ENCODE measurements at places on chromosomes 2 and 18. TPM values are rescaled to one million over a fixed set of nuclear protein-coding genes. Genes with fewer than 3 reads are reported as not detected.
A peak's percentile ranks its signal among the peaks of the same experiment; 100 is the strongest.

GRCh38 chr18:37986665-37987064 is 421.1 kb upstream of the CELF4 start:
- DNase-seq = no peak

DNA sequence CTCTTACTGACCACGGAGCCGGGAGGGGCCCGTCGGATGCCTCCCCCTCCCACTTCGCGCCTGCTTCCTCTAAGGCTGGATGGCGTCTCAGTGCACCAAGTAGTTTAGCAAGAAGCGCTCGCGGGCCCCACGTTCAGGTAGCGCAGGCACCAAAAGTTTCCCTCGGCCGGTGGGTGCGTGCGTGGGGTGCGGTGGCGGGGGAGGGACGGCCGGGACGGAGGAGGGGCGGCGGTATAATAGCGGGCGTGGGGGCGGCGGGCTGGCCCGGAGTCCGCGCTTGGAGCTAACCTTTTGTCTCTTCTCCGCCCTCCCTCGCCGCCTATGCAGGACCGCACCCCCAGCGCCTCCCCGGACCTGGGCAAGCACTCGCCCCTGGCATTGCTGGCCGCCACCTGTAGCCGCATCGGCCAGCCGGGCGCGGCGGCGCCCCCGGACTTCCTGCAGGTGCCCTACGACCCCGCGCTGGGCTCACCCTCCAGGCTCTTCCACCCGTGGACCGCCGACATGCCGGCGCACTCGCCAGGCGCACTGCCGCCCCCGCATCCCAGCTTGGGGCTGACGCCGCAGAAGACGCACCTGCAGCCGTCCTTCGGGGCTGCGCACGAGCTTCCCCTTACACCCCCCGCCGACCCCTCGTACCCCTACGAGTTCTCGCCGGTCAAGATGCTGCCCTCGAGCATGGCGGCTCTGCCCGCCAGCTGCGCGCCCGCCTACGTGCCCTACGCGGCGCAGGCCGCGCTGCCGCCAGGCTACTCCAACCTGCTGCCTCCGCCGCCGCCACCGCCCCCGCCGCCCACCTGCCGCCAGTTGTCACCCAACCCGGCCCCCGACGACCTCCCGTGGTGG is 1.0 kb downstream of the SP5 start:
- DNase-seq = no peak

DNA sequence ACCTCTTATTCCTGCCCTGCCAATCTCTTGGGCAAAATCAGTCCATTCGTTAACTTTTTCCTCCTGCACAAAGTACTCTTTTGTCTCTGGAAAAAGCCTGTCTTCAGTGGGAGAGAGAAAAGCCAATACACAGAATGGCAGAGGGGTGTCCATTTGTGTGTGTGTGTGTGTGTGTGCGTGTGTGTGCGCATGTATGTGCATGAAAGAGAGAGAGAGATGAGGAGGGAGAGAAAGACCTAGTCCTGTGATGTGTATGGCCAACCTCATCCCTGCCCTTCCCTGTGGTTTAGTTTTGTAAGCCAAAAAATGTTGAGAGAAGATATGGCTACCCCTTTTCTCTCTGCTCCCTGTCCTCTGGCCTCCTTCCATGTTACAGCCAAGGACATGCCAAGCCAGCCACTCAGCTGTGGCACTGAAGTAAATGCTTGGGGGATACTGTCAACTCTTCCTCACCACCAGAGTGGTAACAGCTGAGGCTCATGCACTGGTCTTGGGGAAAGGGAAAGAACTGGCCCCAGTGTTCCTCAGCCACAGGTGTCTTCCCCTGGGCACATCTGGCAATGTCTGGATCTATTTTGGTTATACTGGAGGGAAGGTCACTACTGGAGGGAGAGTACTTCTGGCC is 10.6 kb downstream of the SLC4A5 start:
- no peak for DNase-seq

GRCh38 chr2:168685600-168686451 is 116.6 kb upstream of the NOSTRIN start:
- no peak for DNase-seq

DNA sequence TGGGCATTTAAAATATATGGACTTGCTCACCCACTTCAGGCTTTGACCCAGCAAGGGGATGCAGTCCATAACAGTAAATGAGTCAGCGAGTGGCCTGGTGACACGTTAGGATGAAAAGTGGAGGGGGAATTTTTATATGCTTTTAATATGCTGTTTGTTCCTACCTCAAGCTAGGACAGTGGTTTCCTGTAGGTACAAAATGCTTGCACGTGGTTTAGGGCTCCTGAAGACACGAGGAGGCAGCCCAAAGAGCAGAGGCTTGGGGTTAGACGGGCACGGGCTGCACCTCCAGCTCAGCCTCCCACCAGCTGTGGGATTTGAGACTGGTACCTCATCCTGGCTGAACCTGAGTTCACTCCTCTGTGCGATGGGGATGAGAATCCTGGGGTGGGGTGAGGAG is 306.2 kb upstream of the CXCR4 start:
- no peak for DNase-seq

GRCh38 chr2:241924069-241924908 is 54.8 kb downstream of the RTP5 start:
- no peak for DNase-seq

- no peak for DNase-seq
Measured at GRCh38 chr2:45905632-45905958, 254.1 kb downstream of the PRKCE start.

DNA sequence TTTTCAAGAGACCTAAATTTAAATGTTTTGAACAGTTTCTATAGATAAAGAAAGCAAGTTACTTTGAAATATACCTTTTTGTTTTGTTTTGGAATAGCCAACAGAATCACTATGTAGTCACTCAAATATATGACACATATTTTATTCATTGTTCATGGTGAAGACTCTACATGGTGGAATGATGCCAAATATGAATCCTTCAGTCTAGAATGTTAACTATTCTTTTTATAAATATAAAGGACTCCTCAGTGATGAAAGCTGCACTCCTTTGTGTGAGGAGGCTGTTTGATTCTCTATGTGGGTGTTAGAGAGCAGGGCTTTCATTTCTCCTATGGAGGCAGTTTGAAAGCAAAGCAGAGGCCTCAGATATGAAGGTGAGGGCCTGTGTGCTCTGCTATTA is 396.4 kb upstream of the LRRTM1 start:
- DNase-seq = no peak

GRCh38 chr2:189548666-189549448 is 31.7 kb downstream of the SLC40A1 start:
- DNase-seq = no peak

GRCh38 chr18:36420826-36421225 is 123.3 kb downstream of the FHOD3 start:
- no peak for DNase-seq

DNA sequence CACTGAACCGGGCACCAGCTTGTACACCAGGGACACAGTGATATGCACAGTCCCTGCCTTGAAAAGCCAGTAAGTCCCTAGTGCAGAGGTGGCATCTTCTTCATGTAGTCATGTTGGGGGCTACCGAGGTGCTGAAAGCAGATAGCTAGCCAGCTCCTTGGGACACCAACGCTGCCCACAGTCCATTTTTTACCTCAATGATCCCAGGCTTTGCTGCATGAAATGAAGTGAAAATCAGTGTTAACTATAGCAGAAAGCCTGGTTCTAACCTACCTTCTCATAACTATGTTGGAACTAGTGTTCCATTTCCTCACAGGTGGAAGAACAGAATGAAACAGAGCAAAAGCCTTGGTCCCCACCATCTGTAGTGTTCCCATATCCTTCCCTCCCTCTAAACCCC is 66.6 kb upstream of the EML6 start:
- DNase-seq = no peak

DNA sequence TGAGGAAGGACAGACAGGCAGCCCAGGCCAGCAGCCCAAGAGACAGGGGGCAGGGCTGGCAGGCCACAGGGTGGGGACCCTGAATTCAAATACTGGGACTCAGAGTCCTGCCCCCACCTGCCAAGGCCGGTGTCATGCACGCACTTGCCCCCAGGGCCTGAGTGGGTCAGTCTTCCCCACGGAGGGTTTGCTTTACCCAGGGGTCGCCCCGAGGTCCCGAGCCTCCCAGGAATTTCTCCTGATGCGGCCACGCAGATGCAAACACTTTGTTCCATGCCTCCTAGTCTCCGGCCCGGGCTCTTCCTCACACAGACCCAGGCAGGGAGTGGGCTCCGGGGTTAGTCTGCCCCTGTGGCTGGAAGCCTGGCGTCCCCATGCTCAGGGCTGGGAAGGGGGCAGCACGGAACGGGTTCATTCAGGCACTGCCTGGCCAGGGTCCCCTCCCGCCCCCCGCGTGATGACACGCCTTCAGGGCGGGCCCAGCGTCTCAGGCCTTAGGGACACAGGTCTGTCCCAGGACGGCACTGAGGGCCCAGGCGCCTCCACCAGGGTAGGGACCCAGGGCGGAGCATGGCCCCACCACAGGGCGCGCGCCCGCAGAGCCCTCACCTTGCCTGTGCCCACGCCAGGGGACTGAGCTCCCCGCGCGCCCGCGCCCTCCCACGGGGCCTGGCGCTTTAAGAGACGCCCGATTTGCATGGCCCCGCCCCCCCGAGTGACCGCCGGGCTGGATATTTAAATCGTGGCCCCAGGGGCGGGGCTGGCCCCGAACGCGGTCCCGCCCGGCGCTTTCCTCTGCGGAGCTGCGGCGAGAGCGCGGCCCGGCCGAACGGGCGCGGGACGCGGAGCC is at the start of gene SNED1:
Gene SNED1, plus strand, starts transcription at position 763 of the 850 bp plus-strand sequence. CDS start 220 bp downstream, outside the sequence.
- DNase-seq = peak; percentile 85

GRCh38 chr18:63189817-63190216 is 129.8 kb downstream of the BCL2 start:
- no peak for DNase-seq

DNA sequence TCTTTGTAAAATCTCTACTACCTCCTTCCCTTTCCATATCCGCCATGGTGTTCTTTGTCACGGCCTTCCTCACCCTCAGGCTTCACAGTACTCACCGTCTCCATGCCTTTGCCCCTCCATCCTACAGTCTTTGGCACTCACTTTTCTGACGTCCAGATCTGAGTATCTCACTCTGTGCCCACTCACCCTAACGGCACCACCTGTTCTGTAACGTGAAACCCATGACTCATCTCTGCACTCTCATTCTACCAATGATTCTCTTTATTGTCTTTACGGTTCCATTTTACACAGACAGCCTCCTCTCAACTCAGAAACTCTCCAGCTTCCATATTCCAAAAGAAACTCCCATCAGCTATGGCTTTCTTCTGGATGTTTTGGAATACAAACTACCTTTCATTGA is 56.7 kb downstream of the NETO1 start:
- no peak for DNase-seq

GRCh38 chr2:157897106-157897971 is 21.2 kb upstream of the ACVR1 start:
- no peak for DNase-seq

DNA sequence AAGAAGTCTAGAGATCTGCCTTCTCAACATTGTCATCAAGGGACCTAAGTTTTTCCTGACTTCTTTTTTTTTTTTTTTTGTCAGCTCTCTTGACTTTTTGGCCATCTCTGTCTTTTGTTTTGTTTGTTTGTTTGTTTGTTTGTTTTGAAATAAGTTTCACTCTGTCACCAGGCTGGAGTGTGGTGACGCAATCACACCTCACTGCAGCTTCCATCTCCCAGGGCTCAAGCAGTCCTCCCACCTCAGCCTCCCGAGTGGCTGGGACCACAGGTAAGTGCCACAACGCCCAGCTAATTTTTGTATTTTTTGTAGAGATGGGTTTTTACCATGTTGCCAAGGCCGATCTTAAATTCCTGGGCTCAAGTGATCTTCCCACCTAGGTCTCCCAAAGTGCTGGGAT is 5.6 kb upstream of the PUS10 start:
- no peak for DNase-seq

- DNase-seq = no peak
Measured at GRCh38 chr2:10289891-10290290, 12.8 kb upstream of the HPCAL1 start.

- no peak for DNase-seq
Measured at GRCh38 chr2:234450431-234451124, 46.3 kb downstream of the ARL4C start.

- no peak for DNase-seq
Measured at GRCh38 chr2:109526442-109526970, 87.3 kb downstream of the SEPTIN10 start.

GRCh38 chr18:51196811-51197660 is 445 bp downstream of the MEX3C start:
- DNase-seq = peak; percentile 33

Gene PFN4
- 1.00 TPM for total RNA-seq

Gene KIAA2012
- 1.00 TPM for total RNA-seq

Gene CFAP221
- 5.6 TPM for total RNA-seq

Gene SERPINB13
- total RNA-seq = not detected

Gene ZNF2
- total RNA-seq = 8.0 TPM

All from cerebellum (tissue), 4 donors.